Cerebellum (tissue), 4 donors: ENCODE measurements at places on chromosomes 5 and 9. TPM values are rescaled to one million over a fixed set of nuclear protein-coding genes. Genes with fewer than 3 reads are reported as not detected.

Gene CDX1
- total RNA-seq, result not detected

Gene ALDOB
- total RNA-seq, result 0.54 TPM

Gene ZNF483
- total RNA-seq, result 41.5 TPM

Gene BASP1
- 210 TPM for total RNA-seq

Gene SH3PXD2B
- total RNA-seq, result 21.0 TPM

Gene FOXI1
- total RNA-seq, result not detected

Gene FST
- 12.4 TPM for total RNA-seq

Gene NR4A3
- total RNA-seq, result 1.3 TPM
